ENCODE measurements at places on chromosomes 7 and 10.

- no peaks in the 10 kb centered on the region for H3K27me3 ChIP-seq
- H3K4me1 ChIP-seq = no peaks in the 10 kb centered on the region
- H3K27ac ChIP-seq = no peak overlapping the region
- no peak overlapping the region for H3K4me3 ChIP-seq
- H3K36me3 ChIP-seq = no peaks in the 10 kb centered on the region
- DNase-seq = no peak
These were observed 80.0 kb downstream of the CELF2 start for GRCh38 chr10:11097686-11098085.

- H3K4me1 ChIP-seq = peaks cover 76% of the 10 kb centered on the region
- peak; percentile 95 for DNase-seq
- peak overlapping the region; percentile 30 for H3K4me3 ChIP-seq
- H3K27me3 ChIP-seq = no peaks in the 10 kb centered on the region
- no peaks in the 10 kb centered on the region for H3K36me3 ChIP-seq
These were observed 16.6 kb upstream of the WDFY4 start for GRCh38 chr10:48667960-48668590.

- H3K4me1 ChIP-seq = peaks cover 11% of the 10 kb centered on the region
- H3K36me3 ChIP-seq = no peaks in the 10 kb centered on the region
- H3K27me3 ChIP-seq = no peaks in the 10 kb centered on the region
- DNase-seq = no peak
These were observed 11.7 kb upstream of the HILPDA start for GRCh38 chr7:128443831-128444600.

- DNase-seq = no peak
- no peaks in the 10 kb centered on the region for H3K36me3 ChIP-seq
- no peaks in the 10 kb centered on the region for H3K27me3 ChIP-seq
- peaks cover 22% of the 10 kb centered on the region for H3K4me1 ChIP-seq
- H3K4me3 ChIP-seq = no peak overlapping the region
These were observed 106.3 kb downstream of the ANK3 start for GRCh38 chr10:60283397-60283796.

DNA sequence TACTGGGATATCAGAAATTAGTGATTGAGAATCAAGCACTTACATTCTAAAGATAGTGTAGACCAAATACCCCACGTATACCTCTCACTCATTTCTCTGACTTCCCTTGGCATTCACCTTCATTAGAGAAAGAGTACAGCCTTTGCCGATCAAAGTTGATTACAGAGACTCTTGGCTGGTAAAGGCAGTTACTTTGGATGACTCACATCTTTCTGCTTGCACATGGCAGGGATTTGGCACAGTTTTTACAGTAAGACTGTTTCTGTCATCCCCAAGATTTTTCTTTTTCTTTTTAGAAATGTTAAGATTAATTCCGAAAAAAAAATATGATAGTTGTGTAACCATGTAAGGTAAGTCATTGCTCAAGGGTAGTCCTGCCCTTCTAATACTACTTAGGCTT lies 143.0 kb downstream of the TSPAN12 start:
- no peaks in the 10 kb centered on the region for H3K36me3 ChIP-seq
- no peak for DNase-seq
- H3K27ac ChIP-seq = no peak overlapping the region
- no peaks in the 10 kb centered on the region for H3K4me1 ChIP-seq
- no peak overlapping the region for H3K4me3 ChIP-seq
- H3K27me3 ChIP-seq = no peaks in the 10 kb centered on the region

DNA sequence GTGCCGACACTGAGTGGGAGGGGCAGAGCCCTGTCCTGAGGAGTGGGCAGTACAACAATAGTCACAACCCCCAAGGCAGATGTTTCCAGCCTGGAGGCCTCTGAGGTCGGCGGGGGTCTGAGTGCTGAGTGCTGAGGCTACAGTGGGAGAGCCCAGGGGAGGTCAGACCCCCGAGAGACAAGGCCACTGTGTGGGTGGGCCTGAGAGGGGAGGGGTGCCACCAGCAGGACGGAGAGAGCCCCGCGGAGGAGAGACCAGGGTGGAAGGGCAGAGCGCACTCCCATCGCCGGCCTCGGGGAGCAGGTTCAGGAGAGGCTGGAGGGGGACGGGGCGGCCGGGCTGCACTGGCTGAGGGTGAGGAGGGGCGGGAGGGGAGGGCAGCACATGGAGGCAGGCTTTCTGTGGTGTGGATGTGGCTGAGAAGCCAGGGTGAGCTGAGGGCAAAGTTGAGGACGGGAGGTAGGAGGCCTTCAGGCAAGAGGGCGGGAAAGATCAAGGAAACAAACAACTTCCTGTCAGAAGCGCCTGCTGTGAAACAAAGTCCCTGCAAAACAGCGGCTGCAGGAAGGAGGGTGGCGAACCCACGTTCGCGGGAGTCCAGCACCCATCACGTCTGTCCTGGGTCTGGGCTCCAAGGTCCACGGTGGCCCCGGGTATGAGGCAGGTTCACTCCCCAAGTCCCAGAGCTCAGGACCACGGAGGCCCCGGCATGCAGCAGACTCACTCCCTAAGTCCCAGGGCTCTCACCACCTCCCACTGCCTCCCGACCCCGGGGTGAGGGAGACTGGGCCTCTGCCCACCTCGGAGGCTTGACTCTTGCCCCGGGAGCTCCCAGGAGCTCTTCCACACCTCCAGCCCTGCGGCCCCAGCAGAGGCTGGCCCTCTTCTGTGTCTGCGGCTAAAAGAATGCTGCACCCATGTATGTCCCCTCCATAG lies 76.8 kb upstream of the NKX6-2 start:
- no peak overlapping the region for H3K27ac ChIP-seq
- H3K4me1 ChIP-seq = no peaks in the 10 kb centered on the region
- H3K4me3 ChIP-seq = no peak overlapping the region
- no peaks in the 10 kb centered on the region for H3K27me3 ChIP-seq

DNA sequence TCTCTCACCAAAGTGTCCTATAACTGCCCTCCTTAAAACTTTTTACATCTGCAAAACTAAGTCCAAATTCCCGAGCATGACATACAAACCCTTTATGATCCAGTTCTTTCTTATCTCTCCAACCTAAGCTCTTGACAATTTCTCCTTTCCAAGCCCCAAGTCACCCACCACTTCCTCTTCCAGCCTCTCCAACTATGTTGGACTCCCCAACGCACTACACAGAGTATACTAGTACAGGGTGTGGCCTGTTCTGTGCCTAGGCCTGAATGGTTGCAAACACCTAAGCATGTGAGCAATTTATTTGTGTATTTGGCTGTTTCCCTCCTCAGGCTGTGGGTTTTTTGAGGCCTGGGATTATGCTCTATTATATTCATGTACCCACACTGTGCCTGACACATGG lies 101.2 kb upstream of the APBB1IP start:
- no peaks in the 10 kb centered on the region for H3K27me3 ChIP-seq
- peaks cover 5% of the 10 kb centered on the region for H3K4me1 ChIP-seq
- H3K36me3 ChIP-seq = no peaks in the 10 kb centered on the region
- H3K4me3 ChIP-seq = no peak overlapping the region
- H3K27ac ChIP-seq = no peak overlapping the region

GRCh38 chr7:140060788-140061606 lies 1.8 kb downstream of the PARP12 start:
- H3K36me3 ChIP-seq = no peaks in the 10 kb centered on the region
- peaks cover 38% of the 10 kb centered on the region for H3K4me1 ChIP-seq
- no peak overlapping the region for H3K27ac ChIP-seq
- DNase-seq = no peak

DNA sequence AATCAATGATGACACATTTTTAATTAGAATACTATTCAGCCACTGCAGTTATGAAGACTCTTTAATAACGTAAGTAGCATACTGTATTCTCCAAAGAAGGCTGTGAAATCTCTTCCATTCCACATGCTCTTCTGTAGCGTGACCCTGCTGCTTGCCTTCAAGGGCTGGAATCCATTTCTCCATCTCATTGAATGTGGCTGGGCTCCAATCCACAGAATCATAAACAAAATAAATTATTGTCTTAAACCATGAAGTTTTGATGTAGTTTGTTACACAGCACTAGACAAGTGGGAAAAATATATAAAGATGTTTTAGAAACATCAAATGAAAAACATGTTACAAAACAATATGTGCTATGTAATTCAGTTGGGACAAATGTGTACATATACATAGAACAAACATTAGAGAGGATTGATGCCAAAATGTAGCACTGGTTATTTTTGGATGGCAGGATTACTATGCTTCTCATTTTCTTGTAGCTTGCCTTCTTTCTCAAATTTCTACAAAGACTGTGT lies 410.8 kb upstream of the PODXL start:
- H3K4me3 ChIP-seq = no peak overlapping the region
- H3K27ac ChIP-seq = no peak overlapping the region
- H3K36me3 ChIP-seq = no peaks in the 10 kb centered on the region
- H3K4me1 ChIP-seq = no peaks in the 10 kb centered on the region
- DNase-seq = no peak

DNA sequence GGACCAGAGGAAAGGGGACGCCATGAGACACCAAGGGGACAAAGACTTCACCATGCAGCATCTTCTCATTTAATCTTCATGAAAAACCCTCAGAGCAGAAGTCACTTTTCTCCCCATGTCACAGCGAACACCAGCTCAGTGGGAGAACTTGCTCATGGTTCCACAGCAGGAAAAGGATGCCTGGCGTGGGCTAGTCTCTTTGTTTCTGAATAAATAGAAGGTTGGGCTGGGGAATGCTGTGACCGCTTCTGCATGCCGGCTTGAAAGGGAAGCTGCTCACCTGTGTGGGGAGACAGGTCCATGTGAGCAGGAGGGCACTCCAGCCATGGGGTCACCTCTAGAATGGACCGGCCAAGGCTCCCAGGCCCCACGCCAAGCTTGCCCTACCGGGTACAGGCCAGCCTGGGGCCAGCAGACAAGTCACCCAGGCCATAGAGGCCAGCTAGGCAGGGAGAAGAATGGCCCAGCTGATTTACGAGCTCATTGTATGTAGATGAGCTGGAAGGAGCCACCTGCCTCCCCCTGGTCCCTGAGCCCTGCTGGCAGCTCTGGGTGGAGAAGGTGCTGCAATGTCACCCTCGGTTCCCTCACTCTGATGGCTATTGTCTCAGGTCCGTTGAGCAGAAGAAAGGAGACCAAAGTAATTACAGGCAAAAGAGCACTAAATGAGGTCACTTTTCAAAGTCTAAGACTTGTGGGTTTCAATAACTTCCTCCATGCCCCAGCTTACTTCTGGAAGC lies 82.0 kb upstream of the PDZD8 start:
- H3K27ac ChIP-seq = no peak overlapping the region
- peaks cover 7% of the 10 kb centered on the region for H3K27me3 ChIP-seq
- H3K4me1 ChIP-seq = no peaks in the 10 kb centered on the region
- DNase-seq = no peak
- no peaks in the 10 kb centered on the region for H3K36me3 ChIP-seq

GRCh38 chr7:129926618-129927017 lies 26.1 kb downstream of the UBE2H start:
- H3K36me3 ChIP-seq = peaks cover 11% of the 10 kb centered on the region
- no peak overlapping the region for H3K27ac ChIP-seq
- no peaks in the 10 kb centered on the region for H3K27me3 ChIP-seq
- DNase-seq = no peak
- H3K4me3 ChIP-seq = no peak overlapping the region
- H3K4me1 ChIP-seq = peaks cover 17% of the 10 kb centered on the region

DNA sequence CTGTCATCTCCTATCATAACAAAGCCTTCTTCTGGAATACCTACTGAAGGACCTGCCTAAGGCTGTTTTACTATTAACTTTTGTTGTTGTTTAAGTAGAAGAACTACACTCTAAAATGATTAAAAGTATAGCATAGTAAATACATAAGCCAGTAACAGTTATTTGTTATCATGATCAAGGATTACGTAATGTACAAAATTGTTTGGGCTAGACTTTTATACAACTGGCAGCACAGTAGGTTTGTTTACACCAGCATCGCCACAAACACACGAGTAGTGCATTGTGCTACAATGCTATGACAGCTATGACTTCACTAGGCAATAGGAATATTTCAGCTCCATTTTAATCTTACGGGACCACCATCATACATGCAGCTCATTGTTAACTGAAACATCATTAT lies 169.1 kb downstream of the LRRN3 start:
- DNase-seq = no peak
- no peaks in the 10 kb centered on the region for H3K4me1 ChIP-seq
- no peaks in the 10 kb centered on the region for H3K36me3 ChIP-seq
- no peak overlapping the region for H3K4me3 ChIP-seq
- H3K27me3 ChIP-seq = no peaks in the 10 kb centered on the region
- no peak overlapping the region for H3K27ac ChIP-seq

DNA sequence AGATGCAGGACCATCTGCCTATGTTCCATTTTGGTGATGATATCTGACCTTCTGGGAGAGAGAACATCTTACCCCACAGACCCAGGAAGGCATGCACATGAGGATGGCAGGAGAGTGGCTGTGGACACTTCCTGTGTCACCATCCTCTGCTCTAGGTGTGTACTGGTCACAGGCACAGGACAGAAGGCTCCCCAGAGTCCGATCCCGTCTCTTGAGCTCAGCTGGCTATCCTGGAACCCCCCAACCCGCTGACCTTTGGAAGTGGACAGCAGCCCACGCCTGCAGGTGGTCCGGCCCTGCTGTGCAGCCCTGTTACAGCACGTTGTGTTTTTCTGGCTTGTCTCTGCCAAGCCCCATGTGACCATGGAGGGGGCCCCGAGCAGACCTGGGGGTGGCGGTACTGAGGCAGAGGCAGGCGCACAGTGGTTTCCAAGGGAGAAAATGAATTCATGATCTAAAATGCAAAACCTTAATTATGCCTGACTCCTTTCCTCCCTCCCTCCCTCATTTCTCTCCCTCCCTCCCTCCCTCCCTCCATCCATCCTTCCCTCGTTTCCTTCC lies 178.8 kb downstream of the CUX1 start:
- DNase-seq = no peak
- H3K27me3 ChIP-seq = no peaks in the 10 kb centered on the region
- H3K4me3 ChIP-seq = no peak overlapping the region
- peaks cover 60% of the 10 kb centered on the region for H3K4me1 ChIP-seq
- no peak overlapping the region for H3K27ac ChIP-seq

DNA sequence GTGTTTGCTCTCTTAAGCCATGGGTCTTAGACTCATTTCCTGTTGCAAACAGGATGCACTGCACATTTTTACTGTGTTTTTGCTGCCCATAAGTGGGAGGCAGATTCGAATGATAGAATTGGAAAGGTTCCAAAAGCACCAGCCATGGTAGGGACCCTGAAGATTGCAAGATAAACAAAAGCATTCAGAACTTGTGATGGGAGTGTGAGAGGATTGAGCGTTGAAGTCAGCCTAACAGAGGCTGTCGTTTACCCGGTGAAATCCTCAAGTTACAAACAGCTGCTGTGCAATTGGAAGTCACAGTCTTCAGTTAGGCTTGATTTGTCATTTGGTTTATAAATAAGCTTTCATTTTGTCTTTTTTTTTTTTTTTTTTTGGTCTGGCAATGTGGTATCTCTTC lies 192.7 kb upstream of the MKI67 start:
- H3K27ac ChIP-seq = no peak overlapping the region
- no peaks in the 10 kb centered on the region for H3K27me3 ChIP-seq
- H3K4me1 ChIP-seq = no peaks in the 10 kb centered on the region
- H3K4me3 ChIP-seq = no peak overlapping the region

GRCh38 chr7:115869801-115870200 lies 160.8 kb downstream of the TFEC start:
- no peak overlapping the region for H3K4me3 ChIP-seq
- H3K36me3 ChIP-seq = no peaks in the 10 kb centered on the region
- peaks cover 2% of the 10 kb centered on the region for H3K27me3 ChIP-seq
- H3K27ac ChIP-seq = no peak overlapping the region

All from B cell (primary cell).